ENCODE measurements at places on chromosomes 6 and 20.

DNA sequence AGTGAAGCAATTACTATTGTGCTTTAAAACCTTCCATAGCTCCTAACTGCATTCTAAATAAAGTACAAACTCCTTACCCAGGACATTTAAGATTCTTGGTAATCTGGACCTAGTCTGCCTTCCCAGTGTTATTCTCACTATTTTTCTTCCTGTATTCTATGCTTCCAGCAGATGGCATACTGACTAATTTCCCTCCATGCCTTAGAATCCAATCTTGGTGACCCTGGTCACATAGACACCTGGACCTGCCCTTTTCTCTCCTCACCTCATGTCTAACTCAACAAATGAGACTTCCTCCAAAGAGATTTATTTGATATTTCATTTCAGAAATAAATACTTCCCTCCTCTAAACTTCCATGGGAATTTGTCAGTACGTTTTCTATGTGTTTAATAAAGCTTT, 25.8 kb downstream of the ROS1 start:
- DNase-seq: no peak

DNA sequence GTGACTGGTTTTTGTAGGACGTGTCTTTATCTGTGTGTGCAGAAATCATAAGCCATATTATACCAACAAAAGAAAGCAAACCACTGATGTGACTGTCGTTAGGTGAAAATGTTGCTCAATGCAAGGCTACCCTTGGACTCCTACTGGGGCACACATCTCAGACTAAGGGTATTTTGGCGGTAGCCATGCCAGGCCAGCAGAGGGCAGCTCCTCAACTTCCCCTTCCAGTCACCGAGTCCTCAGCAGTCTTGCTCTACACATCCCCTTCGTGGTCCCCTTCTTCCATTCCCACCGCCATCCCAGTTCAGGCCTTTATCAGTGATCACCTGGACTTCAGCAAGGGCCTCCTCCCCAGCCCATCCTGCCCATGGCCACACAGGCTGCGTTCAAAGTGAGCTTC, 113.7 kb upstream of the GGTLC1 start:
- DNase-seq: no peak

DNA sequence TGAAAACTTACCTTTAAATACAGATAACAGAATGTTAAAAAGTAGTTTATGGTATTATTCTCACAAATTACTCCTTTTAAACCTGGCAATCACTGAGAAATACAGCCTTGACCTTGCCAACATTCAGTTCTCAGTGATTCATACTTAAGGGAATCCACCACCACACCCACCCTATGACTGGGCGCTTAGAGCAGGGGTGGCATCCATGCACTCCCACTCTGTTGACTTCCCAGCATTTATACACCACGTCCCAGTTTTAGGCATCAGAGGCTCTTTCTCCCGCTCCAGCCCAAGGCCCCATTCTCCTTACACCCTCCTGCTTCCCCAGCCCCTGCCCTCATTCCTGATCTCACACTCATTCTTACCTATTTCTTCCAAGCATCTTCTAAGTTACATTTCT, 16.3 kb downstream of the TRAF3IP2 start:
- no peak for DNase-seq

- DNase-seq: no peak
These were observed 563 bp downstream of the MGME1 start for GRCh38 chr20:17969278-17969883.

DNA sequence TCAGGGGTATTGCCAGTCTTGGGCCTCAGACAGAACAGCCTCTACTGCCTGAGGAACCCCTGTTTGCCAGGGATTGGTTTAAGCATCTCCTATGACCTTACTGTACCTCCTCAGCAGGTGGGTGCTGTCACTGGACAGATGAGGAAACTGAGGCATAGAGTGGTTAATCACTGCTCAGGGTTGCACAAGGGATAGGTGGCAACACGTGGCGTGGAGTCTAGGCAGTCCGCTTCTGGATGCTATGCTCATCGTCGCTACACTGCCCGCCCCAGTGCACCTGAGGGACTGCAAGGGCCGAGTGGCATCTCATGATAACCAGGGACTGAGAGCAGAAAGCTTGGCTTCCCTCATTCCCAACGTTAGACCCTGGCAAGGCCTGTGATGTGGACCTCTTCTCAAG, 101.8 kb upstream of the SULF2 start:
- DNase-seq: no peak

DNA sequence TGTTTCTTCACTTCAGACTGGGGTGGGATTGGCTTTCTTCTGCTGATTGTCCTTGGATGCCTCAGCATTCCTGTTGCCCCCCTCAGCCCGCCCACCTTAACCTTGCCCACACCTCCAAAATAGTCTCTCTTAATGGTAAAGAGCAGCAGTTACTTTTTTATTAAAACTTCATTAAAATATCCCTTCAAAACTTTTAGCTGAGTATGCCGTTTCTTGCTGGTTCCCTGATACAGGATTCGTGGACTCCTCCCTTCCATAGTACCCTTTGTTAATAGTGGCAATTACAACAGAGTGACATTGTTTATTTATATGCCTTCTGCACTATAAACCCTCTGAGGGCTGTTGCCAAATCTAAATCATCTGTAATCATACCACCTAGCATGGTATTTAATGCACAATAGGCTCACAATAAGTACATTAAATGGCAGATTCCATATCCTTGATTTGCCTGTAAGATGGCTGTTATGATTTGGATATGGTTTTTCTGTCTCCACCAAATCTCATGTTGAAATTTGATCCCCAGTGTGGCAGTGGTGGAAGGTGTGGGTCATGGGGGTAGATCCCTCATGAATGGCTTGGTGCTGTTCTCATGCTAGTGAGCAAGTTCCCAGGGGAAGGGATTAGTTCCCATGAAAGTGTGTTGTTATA, 3.5 kb upstream of the MOCS1 start:
- no peak for DNase-seq

GRCh38 chr6:62528894-62529526, 243.0 kb upstream of the KHDRBS2 start:
- no peak for DNase-seq

DNA sequence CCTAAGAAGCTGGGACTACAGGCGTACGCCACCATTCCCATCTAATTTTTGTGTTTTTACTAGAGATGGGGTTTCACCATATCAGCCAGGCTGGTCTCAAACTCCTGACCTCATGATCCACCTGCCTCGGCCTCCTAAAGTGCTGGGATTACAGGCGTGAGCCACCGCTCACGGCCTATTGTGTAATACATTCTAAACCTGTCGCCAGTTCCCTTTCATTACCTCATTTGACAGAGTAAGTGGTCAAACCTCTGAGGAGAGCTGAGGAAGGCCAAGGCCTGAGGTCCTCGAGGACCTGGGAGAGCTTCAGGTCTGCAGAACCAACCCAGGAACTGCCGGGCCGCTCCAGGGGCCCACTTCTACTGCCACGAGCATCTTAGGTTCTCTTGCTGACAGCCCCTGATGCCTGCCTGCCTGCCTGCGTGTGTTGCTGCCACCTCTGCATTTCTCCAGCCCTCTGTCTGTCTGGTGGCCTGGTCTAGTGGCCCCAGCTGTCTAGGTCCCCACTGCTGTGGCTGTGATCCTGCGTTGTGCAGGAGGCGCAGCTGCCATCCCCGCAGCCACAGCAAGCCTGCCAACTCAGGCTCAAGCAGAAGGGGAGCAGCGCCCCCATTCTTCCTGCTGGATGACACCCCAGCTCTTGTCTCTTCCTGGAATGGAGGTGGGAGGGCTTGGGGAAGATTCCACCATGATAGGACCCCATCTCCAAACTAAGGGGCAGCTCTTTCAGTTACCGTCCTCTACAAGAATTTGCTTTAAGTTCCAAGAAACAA, 45.3 kb downstream of the PRR18 start:
- DNase-seq: no peak

- no peak for DNase-seq
These were observed 43.5 kb upstream of the SLCO4A1 start for GRCh38 chr20:62598761-62599194.

- no peak for DNase-seq
These were observed 119.5 kb upstream of the FRMD1 start for GRCh38 chr6:168198302-168199180.

DNA sequence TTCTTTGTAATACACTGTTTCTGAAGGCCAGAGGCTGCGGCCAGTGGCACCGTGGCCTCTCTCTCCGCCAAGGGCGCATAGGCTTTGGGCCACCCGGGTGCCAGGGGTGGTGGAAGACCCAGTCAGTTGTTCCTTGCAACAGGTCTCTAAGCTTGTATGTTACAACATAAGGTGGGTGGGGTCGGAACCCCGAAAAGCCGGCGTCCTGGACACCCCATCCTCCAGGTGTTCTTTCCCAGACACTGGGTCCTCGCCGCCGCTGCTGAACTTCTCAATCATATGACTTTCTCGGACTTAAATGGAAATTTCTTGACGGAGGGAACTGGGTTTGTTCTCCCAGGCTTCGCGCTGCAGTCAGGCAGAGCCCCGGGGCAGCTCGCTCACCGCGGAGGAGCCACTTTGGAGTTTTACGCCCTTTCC, 983 bp upstream of the KCNQ5 start:
- peak; percentile 56 for DNase-seq

- no peak for DNase-seq
These were observed 4.4 kb upstream of the COL19A1 start for GRCh38 chr6:69861986-69862385.

DNA sequence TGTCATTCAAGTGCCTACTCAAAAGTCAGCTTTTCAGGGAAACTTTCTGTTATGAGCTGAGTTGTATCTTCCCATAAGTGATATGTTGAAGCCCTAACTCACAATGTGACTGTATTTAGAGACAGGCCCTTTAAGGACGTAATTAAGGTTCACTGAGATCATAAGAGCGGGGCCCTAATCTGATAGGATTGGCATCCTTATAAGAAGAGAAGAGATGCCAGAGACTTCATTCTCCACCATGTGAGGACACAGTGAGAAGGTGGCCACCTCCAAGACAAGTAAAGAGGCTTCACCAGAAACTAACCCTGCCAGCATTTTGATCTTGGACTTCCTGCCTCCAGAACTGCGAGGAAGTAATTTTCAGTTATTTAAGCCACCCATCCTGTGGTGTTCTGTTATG, 12.7 kb upstream of the SMLR1 start:
- no peak for DNase-seq

- DNase-seq: peak; percentile 49
These were observed 32.6 kb upstream of the ZBP1 start for GRCh38 chr20:57652606-57653545.

GRCh38 chr20:46773680-46774079, 64.2 kb downstream of the SLC2A10 start:
- no peak for DNase-seq

DNA sequence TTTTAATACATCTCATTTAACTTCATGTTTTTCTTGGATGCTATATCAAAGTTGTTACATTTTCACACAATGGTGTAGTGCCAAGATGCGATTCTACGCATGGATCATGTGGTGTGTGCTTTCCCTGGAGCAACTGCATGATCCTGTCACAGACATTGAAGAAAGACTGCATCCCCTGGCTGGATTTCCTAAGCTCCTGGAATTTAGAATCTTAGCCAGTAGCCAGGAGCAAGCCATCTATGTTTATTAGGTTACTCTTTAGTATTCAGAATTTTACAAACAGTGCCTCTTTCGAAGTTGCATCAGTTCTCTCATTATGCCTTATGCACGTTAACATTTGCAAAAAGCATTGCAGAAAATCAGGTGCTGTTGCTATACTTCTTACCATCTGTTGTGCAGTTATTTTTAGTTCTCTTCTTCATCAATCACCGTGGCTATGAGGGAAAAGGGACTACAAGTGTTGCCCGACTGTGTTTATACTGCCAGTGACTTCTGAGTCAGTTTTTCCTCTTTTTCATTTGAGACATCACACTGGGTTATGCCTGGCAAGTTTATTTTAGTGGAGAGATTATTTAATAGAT, 584.2 kb downstream of the BCKDHB start:
- DNase-seq: no peak

- DNase-seq: no peak
These were observed 30.4 kb downstream of the KDM1B start for GRCh38 chr6:18185624-18186023.

DNA sequence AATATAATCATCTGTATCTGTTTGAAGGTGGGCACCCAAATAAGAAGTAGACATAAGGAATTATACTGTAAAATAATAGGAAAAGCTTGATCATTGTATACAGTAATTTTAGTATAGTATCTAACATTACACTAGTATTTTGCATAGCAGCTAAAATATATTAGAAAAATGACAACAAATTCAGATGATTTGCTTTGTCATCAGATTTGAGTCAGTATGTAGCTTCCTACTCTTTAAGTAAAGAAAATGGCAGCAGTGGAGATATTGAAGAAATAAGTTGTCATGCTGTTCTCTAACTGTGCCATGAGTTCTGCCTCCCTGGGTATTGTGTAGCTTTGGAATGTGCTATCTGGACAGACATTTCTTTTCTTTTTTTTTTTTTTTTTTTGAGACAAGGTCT, 74.4 kb downstream of the TIAM2 start:
- DNase-seq: no peak

DNA sequence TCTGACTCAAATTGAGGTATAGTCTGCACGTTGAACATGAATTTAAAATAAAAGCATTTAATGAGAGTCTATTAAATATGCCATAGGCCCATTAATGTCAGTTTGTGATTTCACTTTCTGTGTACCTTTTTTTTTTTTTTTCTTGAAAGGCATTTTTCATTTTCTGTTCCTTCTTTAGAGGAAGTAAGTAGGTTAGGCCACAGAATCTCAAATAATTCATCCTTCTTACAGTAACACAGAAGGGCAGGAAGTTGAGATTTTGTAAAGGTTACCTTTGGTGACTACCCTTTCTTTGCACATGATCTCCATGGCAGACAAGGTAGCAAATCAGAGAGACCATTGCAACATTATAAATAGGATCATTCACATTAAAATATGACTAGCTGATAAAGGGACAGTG, 9.6 kb downstream of the L3MBTL3 start:
- no peak for DNase-seq

- DNase-seq: no peak
These were observed 57.8 kb upstream of the KLHL31 start for GRCh38 chr6:53723331-53723730.

- DNase-seq: no peak
These were observed 714 bp upstream of the RTEL1 start for GRCh38 chr20:63657260-63657936.

DNA sequence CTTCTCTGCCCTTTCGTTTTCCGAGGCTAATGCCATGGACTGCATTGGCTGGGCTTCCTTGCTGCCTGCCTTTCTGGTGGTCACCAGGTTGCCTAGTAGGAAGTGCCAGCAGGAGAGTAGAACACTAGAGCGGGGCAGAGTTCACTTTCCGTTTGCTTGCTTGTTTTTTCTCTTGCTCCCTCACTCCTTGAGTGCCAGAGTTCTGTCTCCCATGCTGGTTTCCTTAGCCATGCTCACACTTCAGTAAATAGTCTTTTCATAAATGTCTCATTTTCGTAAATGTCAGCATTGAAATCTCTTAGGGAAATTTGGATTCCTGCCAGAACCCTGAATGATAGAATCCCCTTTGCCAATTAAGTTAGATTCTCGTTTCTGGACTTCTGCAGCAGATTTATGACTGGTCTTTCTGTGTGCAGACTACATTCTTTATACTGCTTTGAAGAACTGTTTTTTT, 63.9 kb downstream of the FAM83B start:
- no peak for DNase-seq

GRCh38 chr6:105501826-105502344, 99.0 kb upstream of the PREP start:
- DNase-seq: no peak
